Effector CD8-positive, alpha-beta T cell (primary cell): ENCODE measurements at places on chromosomes 12 and 14.

DNA sequence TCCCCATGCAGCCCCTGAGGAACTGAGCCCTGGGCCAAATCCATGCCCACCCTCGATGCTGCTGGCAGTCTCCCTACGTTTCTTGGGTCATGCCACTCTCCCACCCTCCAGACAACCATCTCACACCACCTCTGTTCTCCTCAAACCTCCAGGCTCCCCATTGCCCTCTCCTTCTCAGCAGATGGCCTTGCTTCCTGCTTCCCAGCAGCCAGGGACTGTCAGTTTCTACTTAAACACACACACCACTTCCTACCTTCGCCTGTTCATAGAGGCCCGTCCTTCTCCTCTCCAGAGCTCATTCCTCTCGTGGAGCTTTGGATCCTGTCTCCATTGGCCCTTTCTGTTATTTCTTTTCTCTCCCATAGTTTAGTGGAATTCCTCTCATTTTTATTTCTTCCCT is 27.1 kb downstream of the ZNF664 start:
- no peak for DNase-seq

DNA sequence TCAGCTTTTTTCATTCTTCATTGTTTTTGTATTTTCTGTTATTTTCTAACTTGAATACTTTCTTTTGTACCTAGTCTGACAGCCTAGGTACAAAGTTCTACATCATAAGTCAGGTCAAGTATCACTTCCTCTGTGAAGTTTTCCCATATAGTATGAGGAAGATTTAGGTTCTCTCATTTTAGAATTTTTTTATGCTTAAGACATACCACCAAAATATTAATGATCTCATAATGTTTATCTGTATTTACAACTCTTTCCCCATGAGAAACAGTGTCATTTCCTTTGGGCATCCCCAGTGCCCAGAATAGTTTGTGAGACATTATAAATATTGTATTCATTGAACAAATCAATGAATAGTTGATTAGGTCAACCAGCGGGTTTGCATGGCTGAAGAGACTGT is 3.1 kb upstream of the ATF7IP start:
- DNase-seq: no peak

GRCh38 chr12:52741375-52742195 is 35.6 kb downstream of the KRT76 start:
- DNase-seq: peak; percentile 38

GRCh38 chr14:20477211-20477876 is 8.1 kb downstream of the PNP start:
- DNase-seq: peak; percentile 7

GRCh38 chr12:119842380-119842779 is 34.7 kb downstream of the CIT start:
- no peak for DNase-seq

DNA sequence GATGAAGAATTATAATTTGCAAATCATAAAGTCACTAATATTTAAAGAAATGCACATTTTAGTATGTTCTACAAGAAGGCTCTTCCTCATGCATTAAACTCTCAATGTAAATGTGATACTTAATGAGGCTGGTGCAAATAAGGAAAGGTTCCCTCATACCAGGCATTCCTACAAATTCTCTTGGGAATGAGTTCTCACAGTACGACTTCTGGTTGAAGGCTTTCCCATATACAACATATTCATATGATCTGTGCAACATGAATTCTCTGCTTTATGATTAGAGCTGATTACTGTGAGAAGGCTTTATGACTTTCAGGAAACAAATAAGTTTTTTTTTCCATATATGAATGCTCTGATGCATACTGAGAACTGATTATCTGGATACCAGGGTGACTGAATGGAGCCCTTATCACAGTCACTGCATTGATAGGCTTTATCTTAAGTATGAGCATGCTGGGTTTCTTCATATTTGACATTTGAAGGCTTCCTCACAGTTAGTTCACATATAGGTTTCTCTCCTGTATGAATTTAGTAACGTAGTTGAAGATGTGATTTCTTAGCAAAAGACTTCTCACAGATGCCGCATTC is 293.9 kb downstream of the RAD51B start:
- DNase-seq: no peak

GRCh38 chr12:121441555-121441954 is 41.6 kb downstream of the RNF34 start:
- no peak for DNase-seq
